ENCODE measurements at places on chromosomes 4 and X. TPM values are rescaled to one million over a fixed set of nuclear protein-coding genes. Genes with fewer than 3 reads are reported as not detected.

Gene CENPVL2
- 2.4 TPM for total RNA-seq

Gene ALAS2
- 25.7 TPM for total RNA-seq

Gene MCF2
- 7.5 TPM for total RNA-seq

Gene MEPE
- total RNA-seq = not detected

Gene GAGE1
- not detected for total RNA-seq

Gene CFP
- total RNA-seq = 1.4 TPM

Gene HS3ST1
- 2.4 TPM for total RNA-seq

GRCh38 chr4:109864134-109864533 is 16.2 kb downstream of the LRIT3 start:
- DNase-seq = no peak

GRCh38 chrX:28126886-28127285 is 145.6 kb upstream of the DCAF8L1 start:
- DNase-seq = no peak

DNA sequence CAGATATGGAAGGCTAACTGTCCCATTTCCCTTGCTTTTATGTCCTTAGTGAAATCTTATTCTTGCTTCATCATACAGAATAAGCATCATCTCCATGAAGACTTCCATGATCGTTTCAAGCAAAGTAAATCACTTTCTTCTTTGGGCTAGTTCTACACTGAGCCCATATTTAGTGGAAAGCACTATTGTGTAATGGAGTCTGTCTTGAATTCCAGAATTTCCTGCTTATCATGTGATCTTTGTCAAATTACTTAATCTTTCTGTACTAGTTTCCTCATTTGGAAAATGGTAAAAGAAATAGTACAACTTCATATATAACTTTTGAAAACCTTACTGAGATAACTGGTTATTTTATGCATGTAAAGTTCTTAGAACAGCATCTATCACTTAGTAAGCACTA is 7.6 kb downstream of the ANAPC10 start:
- DNase-seq = no peak

GRCh38 chr4:76373919-76374552 is 46.9 kb downstream of the CCDC158 start:
- DNase-seq = no peak

- no peak for DNase-seq
These were observed 72.6 kb downstream of the ANK2 start for GRCh38 chr4:113122066-113122465.

GRCh38 chr4:139795527-139796314 is 130.1 kb downstream of the MGST2 start:
- no peak for DNase-seq

GRCh38 chr4:66376396-66376795 is 706.1 kb upstream of the EPHA5 start:
- no peak for DNase-seq

DNA sequence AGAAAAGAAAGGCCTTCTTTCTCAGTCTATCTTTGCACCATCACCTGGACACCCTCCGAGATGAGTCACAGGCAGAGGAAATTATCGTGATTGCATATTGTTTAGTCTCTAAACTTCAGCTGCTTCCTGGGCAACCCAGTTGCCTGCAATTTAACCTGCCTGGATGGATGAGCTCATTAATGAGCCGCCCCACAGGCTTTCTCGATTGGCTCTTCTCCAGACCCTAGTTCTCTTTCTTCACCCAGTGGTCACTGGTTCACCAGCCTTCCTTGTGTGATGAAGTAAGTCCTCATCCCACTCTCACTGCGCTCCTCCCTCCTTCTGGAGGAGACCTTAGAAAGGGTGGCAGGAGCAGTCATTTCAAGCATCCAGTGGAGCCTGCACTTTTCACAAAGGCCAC is 94.4 kb downstream of the SOWAHB start:
- no peak for DNase-seq

- no peak for DNase-seq
These were observed 706.6 kb downstream of the PCDH19 start for GRCh38 chrX:99703473-99703872.

- no peak for DNase-seq
These were observed 12.4 kb downstream of the DDX53 start for GRCh38 chrX:23012162-23012561.

GRCh38 chr4:147123146-147123545 is 177.5 kb upstream of the TTC29 start:
- no peak for DNase-seq

- no peak for DNase-seq
These were observed 33.8 kb downstream of the PPARGC1A start for GRCh38 chr4:23855912-23856605.

DNA sequence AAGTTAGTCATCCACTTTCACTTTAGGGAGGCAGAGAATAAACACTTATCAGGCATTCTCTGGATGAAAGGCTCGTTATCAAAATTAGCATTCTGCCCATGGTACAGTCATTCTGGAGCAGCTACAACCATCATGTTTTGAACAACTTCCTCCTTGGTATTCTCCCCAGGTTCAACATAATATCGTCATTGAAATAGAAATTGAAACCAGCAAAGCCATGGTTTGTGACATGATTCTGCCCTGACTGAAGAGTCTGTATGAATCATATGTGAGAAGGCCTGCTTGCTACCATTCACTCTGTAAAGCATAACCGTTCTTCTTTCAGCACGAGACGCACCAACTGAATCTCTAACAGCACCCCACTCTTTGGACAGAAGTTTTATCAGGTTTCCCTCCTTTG is 127.5 kb upstream of the RADX start:
- DNase-seq = no peak

- no peak for DNase-seq
These were observed 94.0 kb upstream of the DKK2 start for GRCh38 chr4:107130157-107130556.

DNA sequence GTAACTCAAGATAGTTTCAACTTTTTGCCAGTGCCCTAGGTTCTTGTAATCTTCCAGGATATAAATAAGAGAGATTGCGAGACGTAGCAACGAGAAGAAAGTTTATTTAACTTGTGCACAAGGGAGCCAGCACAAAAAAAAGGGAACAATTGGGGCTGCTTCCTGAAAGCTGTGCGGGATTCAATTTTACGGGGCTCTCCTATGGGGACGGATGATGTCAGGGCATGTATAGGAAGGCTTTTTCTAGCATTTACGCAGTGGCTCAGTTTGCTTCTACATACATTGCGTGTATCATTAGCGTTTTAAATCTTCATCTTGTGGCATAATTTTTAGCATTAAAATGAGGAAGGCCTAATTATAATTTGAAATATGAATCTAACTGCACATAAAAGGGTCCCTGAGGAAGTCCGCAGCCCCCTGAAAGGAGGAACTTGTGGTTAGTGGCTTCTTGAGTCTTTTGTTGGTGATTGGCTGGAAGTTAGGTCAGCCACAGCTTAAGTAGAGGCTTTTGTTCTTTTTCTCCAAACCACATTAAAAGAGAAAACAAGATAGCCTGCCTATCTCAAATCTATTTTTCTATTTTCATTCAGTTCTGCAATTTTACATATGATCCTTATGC is 668.2 kb upstream of the NDST4 start:
- no peak for DNase-seq
